Ovary (tissue), 10 donors: ENCODE measurements at places on chromosomes 3 and 15. TPM values are rescaled to one million over a fixed set of nuclear protein-coding genes. Genes with fewer than 3 reads are reported as not detected.

DNA sequence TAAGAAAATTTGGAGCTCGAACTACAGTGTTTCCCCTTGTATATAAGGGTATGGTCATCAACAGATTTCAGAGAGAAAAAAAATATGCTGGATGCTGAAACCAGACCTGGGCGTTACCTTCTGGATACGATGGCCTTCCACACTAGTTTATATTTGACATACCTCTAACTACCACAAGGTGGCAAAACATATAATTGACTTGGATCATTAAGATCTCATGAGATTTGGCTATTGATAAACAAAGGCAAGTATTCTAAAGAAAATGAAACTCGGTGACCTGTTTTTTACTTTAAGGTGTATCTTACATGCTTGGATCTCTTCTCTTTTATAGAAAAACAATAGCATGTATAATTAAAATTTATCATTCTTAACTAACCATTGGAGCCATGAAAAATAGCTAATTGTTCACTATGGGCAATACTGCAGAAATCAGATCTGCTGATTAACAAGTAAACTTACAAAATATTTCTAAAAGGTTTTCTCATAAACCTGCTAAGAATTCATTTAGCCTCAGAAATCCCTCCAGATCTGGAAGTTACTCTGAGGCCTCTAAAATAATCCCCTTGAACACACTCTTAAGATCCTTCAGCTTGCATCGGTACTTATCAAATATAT lies 300.6 kb upstream of the KCNH8 start:
- no peak for DNase-seq

- no peak for DNase-seq
These were observed 11.6 kb downstream of the CCNL1 start for GRCh38 chr3:157148196-157148889.

DNA sequence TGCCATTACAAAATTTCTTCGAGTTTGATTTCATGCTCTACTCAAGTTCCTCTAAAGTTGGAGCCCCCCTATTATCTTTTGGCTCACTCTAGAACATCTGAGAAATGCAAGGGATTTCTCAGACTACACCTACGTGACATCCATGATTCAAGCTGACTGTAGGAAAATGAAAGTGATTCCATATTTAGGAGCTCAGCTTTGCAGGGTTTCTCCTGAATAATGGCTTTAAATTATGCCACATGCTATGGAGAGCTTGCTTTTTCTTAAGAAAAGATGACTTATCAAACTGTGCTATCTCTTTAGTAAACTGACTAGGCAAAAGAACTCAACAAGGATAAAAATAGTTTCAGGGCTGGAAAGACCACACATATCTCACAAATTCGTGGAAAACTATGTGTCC lies 292.1 kb downstream of the LSAMP start:
- DNase-seq: no peak

- DNase-seq: no peak
These were observed 1089.3 kb downstream of the TUSC7 start for GRCh38 chr3:117798687-117799386.

DNA sequence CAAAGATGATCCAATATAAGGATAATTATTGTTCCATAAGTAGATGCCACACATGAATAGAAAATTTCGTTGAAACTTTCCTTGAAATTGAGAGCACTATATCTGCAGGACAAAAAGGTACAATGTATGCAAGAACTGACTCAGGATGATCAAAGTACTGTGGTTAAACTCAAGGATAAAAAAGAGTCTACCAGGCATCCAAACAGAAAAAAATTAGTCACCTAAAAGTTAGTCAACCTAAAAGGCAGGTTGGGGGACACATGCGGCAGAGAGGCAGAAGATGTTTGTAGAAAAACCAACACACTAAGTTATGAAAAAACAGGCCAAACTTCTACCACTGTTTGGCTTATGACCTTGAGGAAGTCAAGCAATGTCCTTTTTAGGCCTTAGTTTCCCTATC lies 68.7 kb downstream of the GSK3B start:
- DNase-seq: no peak

DNA sequence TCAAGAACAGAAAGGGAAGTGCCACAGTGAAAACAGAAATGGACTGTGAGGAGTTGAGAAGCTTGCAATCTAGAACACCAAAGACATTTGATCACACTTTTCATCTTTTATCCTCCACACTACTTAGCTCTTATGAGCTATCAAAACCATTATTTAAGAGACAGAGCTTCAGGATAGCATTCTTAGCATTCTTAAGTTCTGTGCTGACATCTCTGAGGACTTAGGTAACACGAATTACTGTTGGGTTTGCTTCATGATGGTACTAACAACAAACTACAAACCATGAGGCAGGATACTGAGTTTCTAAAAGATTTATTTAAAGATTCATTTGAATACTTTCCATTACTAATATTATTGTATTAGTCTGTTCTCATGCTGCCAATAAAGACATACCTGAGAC lies 1038.6 kb downstream of the TUSC7 start:
- no peak for DNase-seq

DNA sequence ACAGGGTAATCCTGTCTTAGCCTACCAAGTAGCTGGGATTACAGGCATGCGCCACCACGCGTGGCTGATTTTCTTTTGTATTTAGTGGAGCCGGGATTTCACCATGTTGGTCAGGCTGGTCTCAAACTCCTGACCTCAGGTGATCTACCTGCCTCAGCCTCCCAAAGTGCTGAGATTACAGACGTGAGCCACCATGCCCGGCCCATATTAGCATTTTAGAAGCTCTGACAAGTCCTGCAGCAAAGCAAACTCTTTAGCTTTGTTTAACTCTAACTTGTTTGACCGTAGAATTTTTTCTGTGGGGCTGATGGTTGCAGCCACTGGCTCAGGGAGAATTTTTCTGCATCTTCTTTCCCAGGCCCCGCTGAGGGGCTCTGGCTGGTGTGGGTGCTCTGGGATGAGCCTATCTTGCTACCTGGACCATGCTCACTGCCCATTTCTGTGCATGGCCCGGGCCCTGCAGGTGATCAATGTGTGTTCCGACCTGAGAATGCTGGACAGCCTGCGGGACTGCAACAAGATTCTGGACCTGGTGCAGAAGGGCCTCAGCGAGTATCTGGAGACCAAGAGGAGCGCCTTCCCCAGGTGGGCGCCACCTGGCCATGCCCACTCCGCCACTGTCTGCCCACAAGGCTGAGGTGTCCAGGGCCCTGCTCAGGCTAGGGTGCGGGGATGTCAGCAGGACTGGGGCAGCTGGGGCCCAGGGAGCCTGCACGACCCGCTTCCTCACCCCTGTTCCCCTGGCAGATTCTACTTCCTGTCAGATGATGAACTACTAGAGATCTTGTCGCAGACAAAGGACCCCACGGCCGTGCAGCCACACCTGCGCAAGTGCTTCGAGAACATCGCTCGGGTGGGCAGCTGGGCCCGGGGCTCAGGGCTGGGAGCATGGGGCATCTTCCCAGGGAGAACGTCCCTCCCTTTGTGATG lies 41.3 kb downstream of the DNAH1 start:
- no peak for DNase-seq

- DNase-seq: no peak
These were observed 12.4 kb upstream of the SYN2 start for GRCh38 chr3:11991751-11992150.

GRCh38 chr3:14471016-14471415 lies 68.6 kb downstream of the SLC6A6 start:
- DNase-seq: no peak

DNA sequence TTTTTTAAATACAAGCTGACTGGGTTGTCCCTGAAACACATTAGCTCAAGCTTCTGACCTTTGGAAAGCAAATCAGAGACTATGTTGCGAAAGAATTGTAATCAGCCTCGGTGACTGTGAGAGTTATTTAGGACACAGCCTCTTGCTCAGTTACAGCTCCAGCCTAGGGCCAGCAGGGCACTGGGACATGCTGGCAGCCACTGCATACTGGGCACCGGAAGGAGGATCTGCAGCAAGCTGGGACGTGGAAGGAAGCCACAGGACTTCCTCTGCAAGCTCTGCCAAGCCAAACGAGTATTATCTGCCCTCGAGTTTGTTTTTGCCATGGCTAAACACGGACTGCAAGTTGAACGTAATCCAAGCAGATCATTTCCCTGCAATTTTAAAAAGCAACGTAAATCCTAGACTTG lies 24.4 kb upstream of the COPG1 start:
- peak; percentile 55 for DNase-seq

DNA sequence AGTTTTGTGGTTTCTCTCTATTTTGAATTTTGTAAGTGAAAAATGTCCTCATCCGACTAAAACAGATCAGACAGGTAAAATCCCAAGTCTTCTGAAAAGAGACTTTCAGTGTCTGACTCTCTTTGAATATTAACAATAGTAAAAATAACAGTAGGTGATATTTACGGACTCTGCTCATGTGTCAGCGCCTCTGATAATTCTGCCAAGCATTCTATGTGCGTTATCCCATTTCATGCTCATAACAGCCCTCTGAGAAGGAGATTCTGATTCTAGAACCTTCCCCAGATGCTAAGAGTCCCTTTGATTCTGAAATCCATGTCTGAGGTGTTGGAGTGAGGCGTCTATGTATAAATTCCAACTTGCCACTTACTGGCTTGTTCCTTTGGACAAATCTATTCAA lies 282.8 kb downstream of the FEZF2 start:
- no peak for DNase-seq

GRCh38 chr3:25259871-25260270 lies 168.2 kb upstream of the RARB start:
- no peak for DNase-seq

- no peak for DNase-seq
These were observed 14.9 kb upstream of the CILP start for GRCh38 chr15:65226221-65226620.

- DNase-seq: no peak
These were observed 57.5 kb downstream of the HOMER2 start for GRCh38 chr15:82894971-82895520.

GRCh38 chr3:118171236-118171852 lies 863.3 kb downstream of the IGSF11 start:
- DNase-seq: no peak

GRCh38 chr3:129519449-129519848 lies 9.0 kb upstream of the RHO start:
- no peak for DNase-seq

DNA sequence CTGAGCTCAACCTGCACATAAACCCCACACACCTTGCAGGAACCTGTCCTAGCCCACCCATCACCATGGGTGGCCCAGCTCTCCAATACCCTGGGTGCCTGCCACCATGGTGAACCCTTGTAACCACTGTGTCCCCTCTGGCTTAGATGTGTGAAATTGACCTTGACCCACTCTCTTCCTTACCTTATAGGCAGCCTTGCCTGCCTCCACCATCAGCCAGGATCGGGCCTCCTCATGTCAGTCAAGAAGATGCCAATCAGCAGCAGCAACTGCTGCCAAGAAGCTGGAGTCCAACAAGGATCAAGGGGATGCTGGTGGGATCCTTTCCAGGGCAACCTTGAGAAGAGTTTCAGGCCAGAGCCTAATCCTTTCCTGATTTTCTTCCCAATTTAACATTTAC lies 8.8 kb upstream of the CYP11A1 start:
- DNase-seq: peak; percentile 19

GRCh38 chr3:65004306-65004705 lies 316.5 kb upstream of the ADAMTS9 start:
- no peak for DNase-seq

GRCh38 chr15:85477730-85478129 lies 97.3 kb downstream of the AKAP13 start:
- DNase-seq: no peak

- DNase-seq: no peak
These were observed 41.3 kb downstream of the MEIS2 start for GRCh38 chr15:37059086-37059485.

GRCh38 chr15:50740955-50741354 lies 24.6 kb downstream of the SPPL2A start:
- DNase-seq: no peak

SNTN gene
- total RNA-seq: 1.8 TPM

BFSP2 gene
- total RNA-seq: not detected

PTPRG gene
- 44.0 TPM for total RNA-seq

FOXB1 gene
- 0.24 TPM for total RNA-seq

GHSR gene
- not detected for total RNA-seq

CADM2 gene
- 1.7 TPM for total RNA-seq

MPI gene
- 48.6 TPM for total RNA-seq

GNAI2 gene
- total RNA-seq: 114 TPM

SCAANT1 gene
- total RNA-seq: not detected

PHLDB2 gene
- total RNA-seq: 13.1 TPM

CYP1A2 gene
- not detected for total RNA-seq

ATP8B4 gene
- 5.7 TPM for total RNA-seq
